Cerebellar nuclear complex (tissue), 1 donor: ENCODE measurements at places on chromosomes 3 and 15.
A peak's percentile ranks its signal among the peaks of the same experiment; 100 is the strongest.

- DNase-seq, result no peak
Measured at GRCh38 chr3:18556503-18557135, 131.5 kb upstream of the SATB1 start.

- no peak for DNase-seq
Measured at GRCh38 chr3:43862992-43863805, 172.5 kb downstream of the ABHD5 start.

DNA sequence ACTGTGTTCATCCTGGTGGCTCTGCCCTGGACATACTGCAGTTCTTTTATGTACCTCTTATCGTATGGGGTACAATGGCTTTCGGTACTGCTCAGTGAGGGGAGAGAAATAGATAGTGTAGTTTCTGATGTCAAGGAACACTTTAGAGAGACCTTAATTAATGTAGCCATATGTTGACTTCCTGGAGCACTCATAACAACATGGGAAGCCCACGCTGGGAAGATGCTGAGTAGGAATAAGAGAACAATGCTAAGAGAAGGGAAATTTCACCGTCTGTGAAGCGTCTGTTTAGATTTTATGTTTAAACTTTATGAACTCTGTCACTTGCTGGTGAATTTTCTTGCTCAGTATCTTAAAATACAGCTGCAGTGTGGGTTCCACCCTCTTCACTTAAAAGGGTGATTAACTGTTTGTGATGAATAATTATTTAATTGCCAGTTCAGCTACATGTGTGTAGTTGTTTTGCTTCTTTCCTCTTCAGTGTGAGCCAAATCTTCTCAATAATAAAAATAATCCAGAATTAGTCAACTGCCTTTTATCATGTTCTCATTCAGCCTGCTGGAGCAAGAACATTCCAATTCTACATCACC lies 373.1 kb upstream of the TPRG1 start:
- no peak for DNase-seq

GRCh38 chr3:113070681-113071113 lies 79.9 kb downstream of the GTPBP8 start:
- DNase-seq, result no peak

DNA sequence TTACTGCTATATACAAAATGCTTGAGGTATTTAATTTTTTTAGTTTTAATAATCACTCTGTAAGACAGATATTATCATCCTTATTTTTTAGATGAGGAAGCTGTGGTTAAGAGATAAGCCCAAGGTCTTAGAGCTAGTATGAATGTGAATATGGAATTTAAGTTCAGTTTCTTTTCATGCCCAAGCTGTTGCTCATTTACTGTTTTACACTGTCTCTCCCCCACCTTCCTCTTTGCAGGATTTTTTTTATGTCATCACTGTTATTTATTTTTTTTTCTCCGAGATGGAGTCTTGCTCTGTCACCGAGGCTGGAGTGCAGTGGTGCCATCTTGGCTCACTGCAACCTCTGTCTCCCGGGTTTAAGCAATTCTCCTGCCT lies 22.5 kb downstream of the MAP2K5 start:
- DNase-seq, result no peak

- DNase-seq, result no peak
Measured at GRCh38 chr15:73371812-73372211, 3.1 kb upstream of the HCN4 start.

GRCh38 chr15:42593143-42593542 lies 17.7 kb downstream of the STARD9 start:
- no peak for DNase-seq

DNA sequence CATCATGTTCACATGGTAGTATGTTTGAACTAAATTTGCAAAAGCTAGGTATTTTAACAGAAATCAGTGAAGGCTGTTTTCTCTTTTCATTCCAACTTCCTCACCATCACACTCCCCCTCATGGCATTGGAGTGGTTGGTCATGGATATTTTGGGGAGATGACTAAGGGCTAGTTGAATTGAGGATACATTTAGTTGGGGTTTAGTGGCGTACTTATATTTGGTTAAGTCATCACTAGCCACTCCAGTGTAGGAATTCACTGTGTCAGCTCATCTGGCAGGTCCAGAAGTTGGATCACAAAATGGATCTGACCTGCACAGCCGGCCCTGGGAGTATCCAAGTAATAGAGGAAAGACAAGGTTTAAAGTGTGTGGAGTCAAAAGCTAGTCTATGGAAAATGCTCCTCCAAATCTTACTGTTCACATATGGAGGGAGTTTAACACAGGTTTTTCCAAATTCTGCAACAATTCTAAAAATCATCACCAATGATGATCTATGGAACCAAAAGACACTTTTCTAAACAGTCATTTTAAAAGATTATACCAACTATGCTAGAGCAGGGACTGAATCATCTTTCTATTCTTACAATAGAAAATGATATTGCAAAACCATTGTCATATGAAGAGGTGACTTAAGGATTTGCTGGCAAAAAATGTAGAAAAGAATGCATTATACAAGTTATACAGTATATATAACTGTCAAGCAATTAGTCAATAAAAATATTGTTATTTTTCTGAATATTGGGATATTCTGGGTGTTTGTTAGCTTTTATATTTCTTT lies 247.8 kb upstream of the PEX5L start:
- DNase-seq, result no peak

- no peak for DNase-seq
Measured at GRCh38 chr3:147775816-147776530, 366.8 kb downstream of the ZIC1 start.

GRCh38 chr3:124775877-124776276 lies 45.6 kb downstream of the UMPS start:
- DNase-seq, result peak; percentile 82

- DNase-seq, result no peak
Measured at GRCh38 chr3:112767177-112767576, 79.5 kb downstream of the CD200R1L start.

- no peak for DNase-seq
Measured at GRCh38 chr3:115790759-115791158, 167.4 kb downstream of the GAP43 start.

DNA sequence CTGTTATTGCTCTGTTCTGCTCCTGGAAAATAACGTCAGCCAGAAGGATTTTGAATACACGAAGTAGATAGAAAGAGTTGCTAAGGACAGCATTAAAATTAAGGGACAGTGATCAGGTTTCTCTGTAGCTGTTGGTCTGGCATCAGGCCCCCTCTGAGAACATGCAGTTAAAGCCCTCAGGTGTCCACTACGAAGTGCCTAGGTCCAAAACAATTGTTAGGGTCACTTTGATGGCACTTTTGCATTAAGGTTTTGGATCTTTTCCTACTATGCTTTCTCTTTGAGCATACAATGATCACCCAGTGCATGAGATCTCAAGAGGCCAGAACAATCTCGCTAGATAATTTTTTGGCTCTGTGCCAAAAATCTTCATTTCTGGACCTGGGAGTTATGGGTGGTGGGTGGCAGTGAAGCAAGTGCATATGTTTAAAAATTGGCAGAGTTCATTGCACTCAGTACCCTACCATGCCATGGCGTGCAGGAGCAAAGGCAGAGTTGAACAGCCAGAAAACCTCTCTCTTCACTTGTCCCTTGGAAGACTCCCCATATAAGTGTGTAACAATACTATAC lies 797.6 kb downstream of the ROBO2 start:
- no peak for DNase-seq
